ENCODE measurements at places on chromosomes 7 and 10.

DNA sequence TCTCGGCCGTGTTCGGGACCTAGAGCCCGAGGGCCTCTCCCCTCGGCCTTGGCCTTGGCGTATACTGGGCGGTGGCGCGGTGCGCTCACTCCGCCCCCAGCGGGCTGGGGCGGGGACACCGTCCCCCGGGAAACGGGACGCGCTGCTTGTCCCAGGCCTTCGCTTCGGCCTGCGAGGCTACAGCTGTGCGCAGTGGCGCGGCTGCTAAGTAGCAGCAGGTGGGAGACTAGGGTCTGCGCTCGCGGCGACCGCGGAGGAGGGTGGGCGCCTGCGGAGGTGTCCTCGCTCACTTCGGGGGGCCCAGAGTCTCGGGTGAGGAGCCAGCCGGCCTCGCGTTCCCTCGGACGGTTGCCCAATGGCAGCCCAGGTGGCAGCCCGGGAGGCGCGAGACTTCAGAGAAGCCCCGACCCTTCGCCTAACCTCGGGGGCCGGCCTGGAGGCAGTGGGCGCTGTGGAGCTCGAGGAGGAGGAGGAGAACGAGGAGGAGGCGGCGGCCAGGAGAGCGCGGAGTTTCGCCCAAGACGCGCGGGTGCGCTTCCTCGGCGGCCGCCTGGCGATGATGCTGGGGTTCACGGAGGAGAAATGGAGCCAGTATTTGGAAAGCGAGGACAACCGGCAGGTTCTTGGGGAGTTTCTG lies at the start of gene DNAH11:
DNAH11 (plus strand) TSS at position 149 of the 637 bp plus-strand sequence; CDS start at position 356, 207 bp downstream.
- DNase-seq = no peak

GRCh38 chr7:360454-361100 lies 70.6 kb downstream of the FOXL3 start:
- DNase-seq = no peak

DNA sequence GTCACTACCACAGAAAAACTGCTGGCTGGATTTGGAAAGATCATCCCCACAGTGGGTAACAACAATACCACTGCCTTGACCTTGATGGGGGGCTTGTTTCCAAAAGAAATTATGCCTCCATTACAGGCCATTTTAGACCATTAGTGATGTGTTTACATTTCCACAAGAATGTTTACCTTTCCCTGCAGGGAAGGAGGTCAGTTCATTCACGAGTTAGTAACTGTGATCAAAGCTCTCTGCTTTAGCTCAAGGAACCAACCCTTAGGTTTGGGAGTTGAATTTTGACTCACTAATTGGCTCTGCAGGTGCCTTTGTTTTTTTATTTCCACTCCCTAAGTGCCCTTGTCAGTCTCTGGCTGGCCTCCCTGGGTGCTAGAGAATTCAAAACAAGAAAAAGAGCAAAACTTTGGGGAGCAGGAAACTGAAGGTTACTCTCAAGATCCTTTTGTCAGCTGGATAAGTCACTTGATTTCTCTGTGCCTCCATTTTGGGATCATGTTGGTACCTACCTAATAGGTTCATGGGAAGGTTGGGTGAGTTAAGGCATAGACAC lies 41.1 kb upstream of the NUPR2 start:
- no peak for DNase-seq

- peak; percentile 91 for DNase-seq
Observed at GRCh38 chr7:3164380-3164792, 120.7 kb upstream of the CARD11 start.

DNA sequence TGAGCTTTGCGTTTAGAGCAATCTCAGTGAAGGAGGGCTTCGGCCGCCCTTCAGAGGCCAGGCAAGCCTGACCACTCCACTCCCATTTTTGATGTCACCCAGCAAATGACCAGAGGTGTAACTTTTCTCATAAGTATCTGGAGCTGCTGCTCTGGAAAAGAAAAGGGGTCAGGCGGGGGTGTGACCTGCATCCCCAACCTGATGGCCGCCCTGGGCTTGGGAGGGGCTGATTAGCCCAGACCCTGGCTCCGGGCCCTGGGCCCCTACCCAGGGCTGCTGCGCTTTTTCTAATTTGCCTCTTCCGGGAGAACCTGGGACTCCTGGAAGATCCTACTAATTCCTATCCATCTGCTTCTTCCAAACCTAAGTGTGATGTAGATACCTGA lies 9.6 kb upstream of the EBF3 start:
- no peak for DNase-seq

DNA sequence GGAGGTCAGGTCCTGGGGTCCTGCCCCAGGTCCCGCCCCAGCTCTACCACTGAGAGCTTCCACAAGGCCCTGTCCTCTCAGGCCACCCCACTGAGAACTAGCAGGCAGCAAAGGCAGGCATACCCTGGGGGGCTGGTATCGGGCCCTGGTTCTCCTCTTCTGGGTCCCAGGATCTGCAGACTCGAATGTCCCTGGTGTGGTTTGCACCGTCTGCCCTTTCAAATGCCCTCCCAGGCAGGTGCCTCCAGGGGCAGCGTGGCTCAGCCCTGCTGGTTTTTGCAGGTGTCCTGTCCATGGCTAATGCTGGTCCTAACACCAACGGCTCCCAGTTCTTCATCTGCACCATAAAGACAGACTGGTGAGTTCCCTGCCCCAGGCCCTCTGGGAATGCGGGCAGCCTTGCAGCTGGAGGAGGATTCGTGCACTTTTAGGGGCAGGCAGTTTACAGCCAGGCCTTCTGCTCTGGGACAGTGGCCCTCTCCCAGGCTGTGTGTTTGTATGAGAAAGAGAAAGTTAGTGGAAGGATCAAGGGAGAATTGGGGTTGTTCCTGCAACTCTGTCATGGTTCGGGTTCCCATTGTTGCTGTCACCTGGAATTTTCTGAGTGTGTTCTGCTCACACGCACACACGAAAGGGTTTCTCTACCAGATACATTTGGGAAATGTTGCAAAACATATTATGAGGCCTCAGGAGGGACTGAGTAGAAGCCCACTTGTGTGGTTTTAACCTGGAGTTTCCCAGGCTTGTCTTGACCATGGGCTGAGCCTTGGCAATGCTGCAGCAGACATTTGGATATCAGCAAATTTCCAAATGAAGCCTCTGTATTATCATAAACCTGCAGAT lies 5.0 kb downstream of the PPIF start:
- no peak for DNase-seq

- no peak for DNase-seq
Observed at GRCh38 chr7:133568544-133568943, 315.7 kb downstream of the EXOC4 start.

DNA sequence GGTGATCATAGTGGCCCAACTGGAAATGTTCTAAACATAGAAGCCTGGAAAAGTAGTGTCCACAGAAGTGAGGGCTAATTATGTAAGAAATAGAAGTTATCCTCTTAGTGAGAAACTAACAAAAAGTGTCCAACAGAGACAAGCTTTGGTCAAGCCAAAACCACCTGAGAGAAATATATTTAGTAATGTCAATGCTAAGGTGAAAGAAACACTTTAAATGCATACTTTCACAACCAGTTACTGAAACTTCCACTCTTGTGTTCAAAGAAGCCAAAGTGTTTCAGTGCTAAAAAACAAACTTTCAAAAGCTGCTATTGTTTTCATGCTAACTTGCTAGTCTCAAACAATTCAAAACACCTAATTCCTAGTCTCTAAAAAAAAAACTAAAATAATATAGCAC lies 18.1 kb downstream of the RAB11FIP2 start:
- no peak for DNase-seq

DNA sequence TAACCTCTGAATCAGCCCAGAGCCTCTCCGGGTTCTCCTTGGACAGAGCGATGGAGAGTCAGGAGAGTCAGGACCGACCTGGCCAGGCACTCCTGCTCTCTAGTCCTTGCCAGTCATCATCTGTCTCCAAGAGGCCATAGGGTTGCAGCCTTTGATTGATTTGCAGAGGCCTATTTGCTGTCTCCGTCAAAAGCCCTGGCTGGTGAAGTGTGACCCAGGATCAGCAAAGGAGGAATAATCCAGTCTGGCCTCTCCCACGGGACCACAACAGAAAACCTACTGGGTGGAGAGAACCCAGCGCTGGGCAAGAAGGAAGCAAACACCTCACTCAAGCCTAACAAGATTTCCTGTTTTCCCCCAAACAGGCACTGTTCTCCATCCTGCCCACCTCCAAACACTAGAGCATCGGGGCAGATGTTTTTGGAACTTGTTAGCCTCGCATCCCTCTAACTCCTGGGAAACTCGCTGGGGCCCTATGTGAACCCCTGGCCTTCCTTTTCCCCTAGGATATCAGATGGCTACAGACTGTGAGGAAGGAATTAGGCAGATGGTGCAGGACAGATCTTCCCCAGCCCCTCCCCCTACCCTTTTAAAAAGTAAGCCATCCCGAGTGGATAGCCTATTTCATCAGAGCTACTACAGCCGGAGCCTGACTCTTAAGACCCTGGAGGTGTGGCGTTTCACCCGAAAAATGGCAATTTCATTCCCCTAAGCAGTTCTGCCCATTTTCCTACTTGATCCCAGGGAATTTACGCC lies 54.3 kb downstream of the PODXL start:
- no peak for DNase-seq

DNA sequence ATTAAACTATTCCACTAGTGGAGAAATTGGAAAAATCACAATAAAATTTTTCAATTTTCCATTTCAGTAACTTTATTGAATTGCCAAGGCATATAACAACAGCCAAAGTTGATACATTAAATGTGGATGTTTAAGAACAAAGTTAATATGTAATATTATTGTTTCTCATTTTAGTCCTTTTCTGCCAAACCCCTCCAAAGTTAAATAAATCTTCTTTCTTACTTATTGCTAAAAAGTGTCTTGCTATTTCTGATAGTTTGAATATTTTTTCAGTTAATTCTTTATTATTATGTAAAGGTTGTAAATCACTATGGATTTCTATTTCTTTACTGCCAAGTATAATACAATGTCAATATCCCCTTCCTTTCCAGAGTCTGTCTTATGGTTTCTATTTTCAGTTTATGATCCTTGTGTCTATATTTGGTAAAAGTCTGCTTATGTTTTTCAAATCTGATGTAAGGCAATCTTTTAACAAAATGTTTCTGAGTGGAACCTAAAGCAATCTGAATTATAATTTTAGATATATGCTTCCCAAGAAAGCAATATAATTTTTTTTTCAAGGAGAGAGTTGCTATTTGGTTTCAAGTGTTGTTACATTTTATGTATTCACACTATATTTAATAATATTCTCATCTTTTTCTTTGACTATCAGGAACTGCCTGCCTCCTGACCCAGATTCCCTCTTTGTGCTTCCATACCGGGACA lies 80.3 kb upstream of the RHOBTB1 start:
- no peak for DNase-seq

DNA sequence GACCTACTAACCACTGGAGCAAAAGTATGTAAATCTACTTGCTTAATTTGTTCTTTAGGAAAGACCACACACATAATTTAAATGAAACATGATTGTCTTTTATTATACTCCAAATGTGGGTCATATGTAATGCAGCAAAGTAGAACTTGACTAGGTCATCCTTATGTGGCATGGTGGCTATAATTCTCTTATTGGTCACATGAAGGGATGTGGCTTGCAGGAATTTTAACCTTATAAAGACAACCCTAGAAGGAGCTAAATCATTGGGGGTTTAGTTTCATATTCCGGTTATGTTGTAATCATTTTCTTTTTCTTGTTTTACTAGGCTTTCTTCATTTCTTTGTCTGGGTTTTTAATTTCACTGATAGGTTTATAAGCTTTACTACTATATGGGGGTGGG lies 93.9 kb downstream of the SEPTIN7 start:
- no peak for DNase-seq

Data from SW480 (cell line).